Activated CD4-positive, alpha-beta T cell treated with anti-CD3 and anti-CD28 coated beads, Interleukin-2, amount 50 U/mL, for 4 hours (primary cell): ENCODE measurements at places on chromosomes 6 and 20.
A peak's percentile ranks its signal among the peaks of the same experiment; 100 is the strongest.

DNA sequence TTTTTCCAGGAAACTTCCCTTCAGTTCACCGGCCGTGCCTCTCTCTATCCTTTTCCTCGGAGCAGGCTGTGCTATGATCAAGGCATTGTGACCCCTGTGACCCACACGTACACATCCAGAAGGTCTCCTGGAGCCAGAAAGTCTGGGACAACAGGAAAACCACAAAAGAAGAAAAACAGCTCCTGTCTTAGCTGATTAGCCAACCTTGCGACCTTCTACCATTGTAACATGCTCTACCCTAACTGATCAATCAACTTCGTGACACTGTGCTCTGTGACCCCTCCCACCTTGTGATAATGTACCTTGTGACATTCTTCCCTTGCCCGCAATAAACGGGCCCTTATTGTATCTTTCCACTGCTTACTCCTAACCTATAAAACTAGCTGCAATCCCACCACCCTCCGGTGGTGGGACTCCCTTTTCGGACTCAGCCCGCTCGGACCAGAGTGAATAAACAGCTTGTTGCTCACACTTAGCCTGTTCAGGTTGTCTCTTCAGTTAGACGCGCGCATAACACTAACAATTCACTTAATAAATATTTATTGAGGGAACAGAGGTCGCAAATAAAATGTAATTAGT is 24.2 kb downstream of the ZNF311 start:
- DNase-seq = peak; percentile 23

- DNase-seq = peak; percentile 58
Observed at GRCh38 chr20:44747166-44748004, 1.7 kb downstream of the KCNK15 start.

GRCh38 chr6:42333612-42334011 is 116.0 kb upstream of the MRPS10 start:
- no peak for DNase-seq

DNA sequence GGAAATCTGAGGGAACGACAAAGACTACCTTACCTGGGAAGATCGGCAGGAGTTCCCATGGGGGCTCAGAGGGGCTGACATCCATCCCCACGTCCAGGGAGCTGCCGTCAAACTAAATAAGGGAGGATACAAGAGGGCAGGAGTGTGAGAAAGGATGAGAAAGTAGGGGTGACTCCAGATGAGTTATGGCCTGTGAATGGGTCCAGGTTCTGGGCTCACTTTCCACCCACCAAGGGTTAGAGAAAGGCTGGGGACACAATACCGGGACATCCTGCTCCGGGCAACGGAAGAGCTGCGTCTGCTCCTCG is 683 bp downstream of the ATF6B start:
- no peak for DNase-seq

GRCh38 chr6:166849749-166850183 is 106.6 kb downstream of the RNASET2 start:
- no peak for DNase-seq

DNA sequence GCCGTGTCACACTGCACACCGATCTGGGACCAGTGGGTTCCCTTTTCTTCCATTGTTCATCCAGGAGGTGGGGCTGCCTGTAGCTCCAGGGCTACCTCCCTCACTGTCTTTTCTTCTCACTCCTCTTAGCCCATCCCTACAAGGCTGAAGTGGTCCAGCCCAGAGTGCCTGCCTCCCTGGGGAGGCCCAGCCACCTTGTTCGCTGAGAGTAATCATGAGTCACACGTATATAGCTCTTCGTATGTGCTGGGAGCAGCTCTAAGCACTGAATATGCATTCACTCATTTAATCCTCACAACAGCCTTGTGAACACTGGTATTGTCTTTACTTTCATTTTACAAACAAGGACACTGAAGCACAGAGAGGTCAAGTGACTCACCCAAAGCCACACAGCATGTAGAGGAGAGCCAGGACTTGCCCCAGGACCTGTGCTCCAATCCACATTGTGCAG is 14.7 kb upstream of the CCDC167 start:
- peak; percentile 18 for DNase-seq

DNA sequence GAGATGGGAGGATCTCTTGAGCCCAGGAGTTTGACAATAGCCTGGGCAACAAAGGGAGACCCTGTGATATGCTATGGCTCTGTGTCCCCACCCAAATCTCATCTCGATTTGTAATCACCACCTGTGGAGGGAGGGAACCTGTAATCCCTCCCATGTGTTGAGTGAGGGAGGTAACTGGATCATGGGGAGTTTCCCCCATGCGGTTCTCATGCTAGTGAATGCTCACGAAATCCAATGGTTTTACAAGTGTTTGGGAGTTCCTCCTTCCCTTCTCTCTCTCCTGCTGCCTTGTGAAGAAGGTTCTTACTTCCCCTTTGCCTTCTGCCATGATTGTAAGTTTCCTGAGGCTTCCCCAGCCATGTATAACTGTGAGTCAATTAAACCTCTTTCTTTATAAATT is 3.4 kb downstream of the NUDT3 start:
- no peak for DNase-seq

DNA sequence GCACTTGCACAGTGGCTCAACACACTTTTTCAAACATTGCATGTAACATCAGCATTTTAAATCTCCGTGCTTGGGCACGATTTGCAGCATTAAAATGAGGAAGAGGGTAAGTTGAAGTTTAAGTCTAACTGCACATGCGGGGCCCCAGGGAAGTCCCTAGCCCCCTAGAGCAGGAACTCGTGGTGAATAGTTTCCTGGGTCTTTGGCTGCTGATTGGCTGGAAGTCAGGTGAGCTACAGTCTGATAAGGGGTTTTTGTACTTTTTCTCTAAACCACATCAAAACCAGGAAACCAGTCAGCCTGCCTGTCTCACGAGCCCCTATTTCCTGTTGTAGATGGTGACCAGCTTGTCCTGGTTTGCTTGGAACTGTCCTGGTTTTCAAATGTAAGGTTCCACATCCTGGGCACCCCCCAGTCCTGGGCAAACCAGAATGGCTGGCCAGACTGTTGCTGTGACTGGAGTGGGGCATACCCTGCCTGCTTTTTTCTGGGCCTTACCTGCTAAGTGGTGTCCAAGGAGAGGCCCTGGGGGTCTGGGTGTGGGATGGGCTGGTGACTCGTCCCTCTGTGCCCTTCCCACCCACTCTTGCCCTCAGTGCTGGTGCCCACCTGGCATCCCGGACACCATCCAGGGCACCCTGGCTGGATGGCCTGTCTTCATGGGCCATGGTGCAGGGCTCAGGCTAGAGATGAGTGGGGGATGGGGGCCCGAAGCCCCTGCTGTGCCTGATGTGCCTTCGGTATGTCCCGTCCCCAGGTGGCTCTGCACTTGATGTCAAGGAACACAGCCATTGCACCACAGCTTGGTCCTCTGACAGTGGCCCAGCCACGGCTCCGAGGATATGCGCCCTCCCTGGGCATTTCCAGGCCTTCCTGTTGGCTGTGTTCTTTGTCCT is 31.8 kb downstream of the SUN5 start:
- DNase-seq = peak; percentile 72

DNA sequence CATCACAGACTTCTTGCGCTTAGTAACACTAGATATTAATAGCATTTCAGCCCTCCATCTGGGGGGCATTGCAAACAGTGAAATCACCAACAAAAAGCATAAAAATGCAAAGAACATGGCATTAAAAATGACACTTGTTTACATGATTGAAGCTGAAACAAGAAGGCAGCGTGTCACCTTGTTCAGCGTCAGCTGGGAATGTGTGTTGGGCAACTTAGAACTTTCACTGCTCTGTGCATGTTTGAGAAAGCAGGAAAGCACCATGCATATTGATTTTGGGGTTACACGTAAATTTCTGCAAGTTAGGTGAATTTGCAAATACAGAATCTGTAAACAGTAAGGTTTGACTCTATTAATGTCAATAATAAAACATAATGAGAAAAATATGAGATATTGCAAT is 162.9 kb downstream of the SOX4 start:
- no peak for DNase-seq

DNA sequence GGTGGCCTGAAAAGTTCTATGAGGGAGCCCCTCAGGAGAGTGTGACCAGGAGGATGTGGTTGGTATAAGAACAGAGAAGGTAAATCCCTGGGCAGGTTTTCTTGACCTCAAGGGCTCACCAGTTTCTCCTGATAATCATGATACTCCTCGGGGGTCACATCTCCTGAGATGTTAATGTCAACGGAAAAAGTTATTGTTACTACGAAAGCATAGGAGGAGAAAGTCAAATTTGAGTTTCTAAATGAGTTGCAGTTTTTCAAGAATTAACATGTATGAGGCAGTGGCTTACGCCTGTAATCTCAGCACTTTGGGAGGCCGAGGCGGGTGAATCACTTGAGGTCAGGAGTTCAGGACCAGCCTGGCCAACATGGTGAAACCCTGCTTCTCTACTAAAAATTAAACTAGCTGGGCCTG is 23.4 kb downstream of the MGME1 start:
- DNase-seq = no peak

GRCh38 chr20:47724910-47725247 is 60.4 kb downstream of the SULF2 start:
- DNase-seq = no peak

DNA sequence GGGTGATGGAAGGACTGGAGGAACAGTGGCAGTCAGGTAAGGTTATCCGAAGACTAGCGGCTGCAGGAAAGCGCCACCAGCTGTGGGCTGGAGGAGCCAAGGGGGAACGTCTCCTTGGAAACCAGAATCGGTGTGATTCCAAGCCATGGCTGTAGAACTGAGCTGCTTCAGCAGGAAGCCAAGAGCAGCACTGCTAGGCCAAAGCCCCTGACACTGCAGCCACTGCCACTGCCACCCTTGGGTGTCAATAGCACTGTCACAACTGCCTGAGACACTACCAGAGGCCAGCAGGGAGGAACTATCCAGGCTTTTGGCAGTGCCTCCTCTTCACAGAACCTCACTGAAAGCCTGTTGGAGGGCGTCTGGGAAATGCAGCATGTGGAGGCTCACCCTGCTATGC is 289.6 kb upstream of the SUPT3H start:
- no peak for DNase-seq

DNA sequence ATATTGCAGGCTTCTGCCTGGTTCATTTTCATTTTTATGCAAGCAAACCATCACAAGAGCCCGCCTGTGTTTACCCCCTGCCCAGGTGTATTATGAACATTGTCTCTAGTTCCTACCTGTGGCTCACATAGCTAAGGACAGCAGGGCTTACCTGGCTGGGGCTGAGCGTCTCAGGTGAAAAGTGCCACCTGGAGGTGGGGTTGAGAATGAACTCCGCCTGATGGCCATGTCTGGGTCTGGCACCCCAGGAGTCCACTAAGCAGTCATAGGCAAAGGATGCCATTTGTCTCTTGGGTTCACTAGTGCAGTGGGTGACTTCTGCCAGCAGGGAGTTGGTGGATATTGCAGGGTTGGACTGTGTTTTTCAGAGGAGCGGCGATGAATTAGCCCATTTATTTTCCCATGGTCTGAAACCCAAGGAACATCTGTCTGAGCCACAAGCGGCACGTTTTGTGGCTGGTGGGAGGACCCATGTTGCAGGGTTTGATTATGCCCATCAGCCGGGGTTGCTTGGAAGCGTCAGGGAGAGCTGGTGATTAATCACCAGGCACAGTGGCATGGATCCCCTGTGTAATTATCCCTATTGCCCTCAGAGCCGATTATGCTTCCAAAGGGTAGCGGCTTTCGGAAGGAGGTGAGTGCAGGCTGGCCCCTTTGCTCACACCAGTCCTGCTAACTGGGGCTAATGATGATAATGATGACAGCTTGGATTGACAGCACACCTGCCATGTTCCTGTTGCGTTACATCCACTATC is 92.1 kb downstream of the CDH26 start:
- DNase-seq = no peak

- DNase-seq = peak; percentile 56
Observed at GRCh38 chr6:158849899-158850806, 31.0 kb upstream of the EZR start.

DNA sequence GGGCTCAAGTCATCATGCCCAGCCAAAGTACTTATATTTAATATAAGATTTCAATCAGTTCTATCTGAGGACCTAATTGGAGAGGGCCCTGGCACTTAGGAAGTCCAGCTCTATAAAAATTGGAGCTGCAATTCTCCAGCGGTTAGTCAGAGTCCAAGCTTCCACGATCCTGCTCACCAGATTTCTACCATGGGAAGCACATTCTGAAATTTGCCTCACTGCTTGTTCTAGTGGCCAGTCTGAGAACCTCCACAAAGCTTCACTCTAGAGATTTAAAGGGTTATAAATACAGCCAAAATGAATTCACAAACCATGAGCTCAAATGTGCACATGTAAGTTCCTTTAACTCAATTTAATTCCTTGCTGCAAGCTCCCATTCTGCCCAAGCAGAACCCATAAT is 33.5 kb downstream of the PNLDC1 start:
- no peak for DNase-seq

DNA sequence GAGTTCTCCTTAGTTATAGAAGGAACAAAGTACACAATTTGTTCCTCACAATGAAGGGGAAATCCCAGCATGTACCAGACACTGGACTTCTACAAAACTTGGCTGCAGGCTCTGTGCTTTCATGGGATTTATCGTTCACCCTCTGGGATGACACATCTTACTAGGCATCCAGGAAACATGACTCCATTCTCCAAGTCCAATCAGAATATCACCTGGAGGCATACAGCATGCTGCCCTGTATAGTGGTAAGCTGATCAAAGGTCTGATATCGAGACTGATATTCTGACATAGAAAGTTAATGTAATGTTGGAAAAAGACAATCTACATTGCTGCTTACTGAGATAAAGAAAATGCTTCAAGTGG is 6.7 kb downstream of the RWDD2A start:
- DNase-seq = no peak

DNA sequence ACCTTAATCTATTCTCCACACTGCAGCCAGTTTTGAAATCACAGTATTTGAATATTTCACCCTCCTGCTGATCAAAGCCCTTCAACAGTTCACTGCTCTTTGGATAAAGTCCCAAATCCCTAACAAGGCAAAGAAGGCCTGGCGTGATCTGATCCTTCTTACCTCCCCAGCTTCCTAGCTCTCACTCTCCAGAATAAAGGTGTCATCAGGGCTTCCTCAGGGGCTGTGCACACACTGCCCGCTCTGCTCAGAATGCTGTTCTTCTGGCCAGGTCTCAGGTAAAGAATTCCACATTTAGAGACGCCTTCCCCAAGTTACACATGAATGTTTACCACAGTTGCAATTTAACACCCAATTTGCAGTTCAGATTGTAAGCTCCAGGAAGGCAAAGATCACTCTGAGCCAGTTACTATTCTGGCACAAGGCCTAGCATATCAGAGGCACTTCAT is 58.9 kb upstream of the MCM9 start:
- DNase-seq = no peak

GRCh38 chr6:143397227-143398222 is 53.0 kb downstream of the ADAT2 start:
- DNase-seq = no peak
